ENCODE measurements at places on chromosomes 5 and 9. TPM values are rescaled to one million over a fixed set of nuclear protein-coding genes. Genes with fewer than 3 reads are reported as not detected.

C7 gene
- total RNA-seq, result 0.12 TPM

CERCAM gene
- total RNA-seq, result 57.0 TPM

NR2F1 gene
- 63.0 TPM for total RNA-seq

CCL27 gene
- not detected for total RNA-seq

PPP2R2B gene
- total RNA-seq, result 1.3 TPM

LRRC19 gene
- not detected for total RNA-seq

FIBCD1 gene
- 1.4 TPM for total RNA-seq

ATP6V1G1 gene
- 114 TPM for total RNA-seq

TICAM2 gene
- total RNA-seq, result 7.6 TPM

EXOSC2 gene
- 77.2 TPM for total RNA-seq

PITX1 gene
- 1.5 TPM for total RNA-seq

NTNG2 gene
- total RNA-seq, result 3.5 TPM

THBS4 gene
- 2.1 TPM for total RNA-seq

OR1Q1 gene
- total RNA-seq, result not detected

PCDHA13 gene
- total RNA-seq, result under 0.01 TPM

HSPB3 gene
- total RNA-seq, result 1.8 TPM

SKP2 gene
- 34.8 TPM for total RNA-seq

REEP2 gene
- total RNA-seq, result 24.2 TPM

SPATA31A3 gene
- not detected for total RNA-seq

AK1 gene
- total RNA-seq, result 15.2 TPM

IRF1 gene
- 24.7 TPM for total RNA-seq

SAXO1 gene
- total RNA-seq, result not detected

LCN1 gene
- total RNA-seq, result not detected
